ENCODE measurements at places on chromosomes 16 and 17. TPM values are rescaled to one million over a fixed set of nuclear protein-coding genes. Genes with fewer than 3 reads are reported as not detected.

SMIM36 gene
- not detected for polyA plus RNA-seq

CHAD gene
- polyA plus RNA-seq: 2.1 TPM

MYH2 gene
- polyA plus RNA-seq: 0.07 TPM

DHRS7C gene
- polyA plus RNA-seq: not detected

TERF2IP gene
- 78.8 TPM for polyA plus RNA-seq

SPATA20 gene
- 69.7 TPM for polyA plus RNA-seq

SLC22A31 gene
- polyA plus RNA-seq: 0.39 TPM

ZNF624 gene
- polyA plus RNA-seq: 10.2 TPM

DNA sequence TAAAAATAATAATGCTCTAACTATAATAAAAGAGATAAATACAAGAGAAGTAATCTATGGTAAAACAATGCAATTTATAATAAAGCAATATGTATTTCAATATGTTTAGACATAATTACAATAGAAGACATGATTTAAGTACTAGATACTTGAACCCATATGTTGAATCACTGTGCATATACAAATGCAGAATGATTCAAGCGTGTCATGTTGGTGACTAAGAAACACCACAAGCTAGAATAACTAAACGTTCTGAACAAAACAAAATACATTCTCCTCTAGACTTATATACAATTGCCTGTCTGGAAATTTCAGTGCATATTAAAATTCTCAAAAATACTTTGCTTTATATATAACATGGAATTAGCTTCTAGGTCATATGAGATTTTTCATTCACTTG lies 11.2 kb downstream of the TADA2A start:
- DNase-seq: no peak

GRCh38 chr17:61335105-61335844 lies 64.4 kb upstream of the TBX2 start:
- no peak for DNase-seq

- DNase-seq: no peak
These were observed 18.1 kb upstream of the BCO1 start for GRCh38 chr16:81220349-81220748.

DNA sequence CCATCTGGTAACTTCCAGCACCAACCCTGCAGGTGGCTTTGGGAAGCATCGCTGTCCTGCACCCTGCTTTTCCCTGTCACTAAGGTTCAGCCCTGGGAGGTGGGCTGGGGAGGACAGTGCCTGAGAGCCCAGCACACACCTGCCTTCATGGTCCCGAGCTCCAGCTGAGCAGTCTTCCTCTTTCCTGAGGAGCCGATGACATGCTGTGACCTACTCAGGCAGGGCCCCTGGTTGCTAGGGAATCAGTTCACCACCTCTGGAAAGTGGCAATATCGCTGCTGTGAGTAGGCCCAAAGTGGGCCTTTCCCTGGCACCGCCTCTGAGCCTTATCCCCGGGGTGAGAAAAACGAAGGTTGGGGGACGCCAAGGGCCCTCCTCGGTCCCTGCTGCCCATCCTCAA lies 17.9 kb downstream of the ST3GAL2 start:
- DNase-seq: no peak

DNA sequence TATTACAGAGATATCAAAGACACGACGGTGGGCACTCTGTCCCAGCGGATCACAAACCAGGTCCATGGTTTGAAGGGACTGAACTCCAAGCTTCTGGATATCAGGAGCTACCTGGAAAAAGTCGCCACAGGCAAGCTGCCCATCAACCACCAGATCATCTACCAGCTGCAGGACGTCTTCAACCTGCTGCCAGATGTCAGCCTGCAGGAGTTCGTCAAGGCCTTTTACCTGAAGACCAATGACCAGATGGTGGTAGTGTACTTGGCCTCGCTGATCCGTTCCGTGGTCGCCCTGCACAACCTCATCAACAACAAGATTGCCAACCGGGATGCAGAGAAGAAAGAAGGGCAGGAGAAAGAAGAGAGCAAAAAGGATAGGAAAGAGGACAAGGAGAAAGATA lies 8.7 kb downstream of the PSMD7 start:
- no peak for DNase-seq

DNA sequence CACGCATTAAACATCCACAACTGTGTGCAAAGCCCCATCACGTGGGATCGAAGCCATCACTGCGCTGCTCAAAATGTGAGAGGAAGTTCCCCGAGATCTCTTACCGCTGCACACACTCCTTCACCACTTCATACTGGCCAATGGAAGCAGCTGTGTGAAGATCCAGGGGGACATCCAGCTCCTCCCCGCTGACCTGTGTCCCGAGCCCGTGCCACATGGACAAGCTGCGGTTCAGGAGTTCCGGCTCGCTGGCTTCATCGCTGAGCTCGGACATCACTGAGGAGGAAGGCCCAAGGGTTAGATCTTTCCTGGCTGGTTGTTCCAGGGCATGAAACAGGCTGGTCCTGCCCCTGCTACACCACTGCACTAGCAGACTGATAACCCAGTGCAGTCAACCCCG lies 4.2 kb downstream of the ANKS3 start:
- DNase-seq: no peak

- no peak for DNase-seq
These were observed 9.3 kb downstream of the RIPOR1 start for GRCh38 chr16:67537636-67538591.

DNA sequence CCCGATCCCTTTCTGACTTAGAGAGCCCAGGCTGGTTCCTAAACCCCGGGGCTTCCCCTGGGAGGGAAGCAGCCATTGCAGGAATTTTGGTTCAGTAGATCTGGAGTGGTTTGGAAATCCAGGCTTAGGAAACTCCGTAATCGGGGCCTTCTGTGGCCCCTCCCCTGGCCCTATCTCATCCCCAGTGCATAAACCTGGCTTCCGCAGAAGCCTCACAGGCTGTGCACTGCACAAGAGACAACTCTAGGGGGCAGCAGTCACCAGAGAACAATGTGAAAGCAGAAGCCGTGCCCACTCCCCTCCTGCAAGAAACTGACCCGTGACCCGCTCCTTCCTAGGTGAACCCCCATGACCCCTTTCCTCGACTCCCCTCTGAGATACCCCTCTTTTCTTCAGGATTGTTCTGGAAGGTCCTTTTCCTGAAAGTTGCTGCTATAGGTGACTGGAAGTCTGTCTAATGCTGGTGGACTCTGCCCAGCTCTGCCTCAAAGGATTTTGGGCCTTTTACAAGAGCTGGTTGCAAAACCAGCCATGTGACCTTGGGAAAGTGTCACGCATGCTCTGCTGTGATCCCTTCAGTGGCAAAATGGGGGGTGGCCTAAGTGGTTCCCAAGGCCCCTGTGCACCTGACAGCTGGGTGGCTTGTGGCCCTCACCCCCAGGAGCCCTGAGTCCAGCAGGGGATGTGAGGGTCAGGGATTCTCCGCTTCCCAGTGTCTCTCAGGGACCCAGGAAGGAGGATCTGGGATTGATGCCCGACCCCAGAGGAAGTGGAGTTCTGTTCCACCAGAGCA lies 14.4 kb downstream of the GUCY2D start:
- no peak for DNase-seq

GRCh38 chr16:30619638-30620037 lies 9.4 kb upstream of the ZNF689 start:
- DNase-seq: no peak

GRCh38 chr16:85541181-85541580 lies 71.9 kb upstream of the GSE1 start:
- DNase-seq: no peak

- no peak for DNase-seq
These were observed 109.7 kb downstream of the KIF2B start for GRCh38 chr17:53932386-53932785.

- DNase-seq: no peak
These were observed at the start of gene NHLRC4 for GRCh38 chr16:566475-567372. Gene NHLRC4, plus strand, starts transcription at chr16:567005. Its CDS starts 1,043 bp downstream, at chr16:568048.

- no peak for DNase-seq
These were observed 13.9 kb downstream of the TOP3A start for GRCh38 chr17:18300725-18301480.

GRCh38 chr17:12568358-12569251 lies 97.1 kb upstream of the MYOCD start:
- no peak for DNase-seq

- no peak for DNase-seq
These were observed 644 bp upstream of the RHOT1 start for GRCh38 chr17:32141679-32142037.

GRCh38 chr16:24482681-24483202 lies 56.6 kb upstream of the RBBP6 start:
- DNase-seq: no peak

DNA sequence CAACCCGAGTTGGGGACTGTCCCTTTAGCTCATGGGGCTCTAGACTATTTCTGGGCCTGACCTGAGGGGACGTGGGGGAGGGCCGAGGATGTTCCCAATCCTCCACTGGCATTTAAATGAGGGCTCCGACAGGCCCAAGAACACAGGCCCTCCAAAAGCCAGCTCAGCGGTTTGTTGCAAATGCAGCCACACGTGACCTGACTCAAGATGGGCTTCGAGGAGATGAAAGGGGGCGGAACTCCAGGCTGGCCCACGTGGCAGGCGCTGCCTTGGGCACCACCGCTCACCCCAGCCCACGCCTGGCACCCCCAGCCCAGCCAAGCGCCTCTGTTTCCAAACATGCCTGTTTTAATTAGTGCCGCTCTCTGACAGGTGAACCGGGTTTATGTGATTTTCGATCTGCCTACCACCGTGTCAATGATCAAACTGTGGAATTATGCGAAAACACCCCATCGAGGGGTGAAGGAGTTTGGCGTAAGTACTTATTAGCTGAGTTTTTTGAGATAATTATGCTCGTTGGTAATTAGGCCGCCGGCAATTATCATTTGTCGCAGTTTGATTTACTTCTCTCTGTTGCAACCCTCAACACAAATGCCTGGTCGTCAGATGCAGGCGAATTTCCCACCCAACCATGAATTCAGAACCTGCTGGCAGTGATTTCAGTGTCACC lies 226.7 kb downstream of the KATNIP start:
- no peak for DNase-seq

DNA sequence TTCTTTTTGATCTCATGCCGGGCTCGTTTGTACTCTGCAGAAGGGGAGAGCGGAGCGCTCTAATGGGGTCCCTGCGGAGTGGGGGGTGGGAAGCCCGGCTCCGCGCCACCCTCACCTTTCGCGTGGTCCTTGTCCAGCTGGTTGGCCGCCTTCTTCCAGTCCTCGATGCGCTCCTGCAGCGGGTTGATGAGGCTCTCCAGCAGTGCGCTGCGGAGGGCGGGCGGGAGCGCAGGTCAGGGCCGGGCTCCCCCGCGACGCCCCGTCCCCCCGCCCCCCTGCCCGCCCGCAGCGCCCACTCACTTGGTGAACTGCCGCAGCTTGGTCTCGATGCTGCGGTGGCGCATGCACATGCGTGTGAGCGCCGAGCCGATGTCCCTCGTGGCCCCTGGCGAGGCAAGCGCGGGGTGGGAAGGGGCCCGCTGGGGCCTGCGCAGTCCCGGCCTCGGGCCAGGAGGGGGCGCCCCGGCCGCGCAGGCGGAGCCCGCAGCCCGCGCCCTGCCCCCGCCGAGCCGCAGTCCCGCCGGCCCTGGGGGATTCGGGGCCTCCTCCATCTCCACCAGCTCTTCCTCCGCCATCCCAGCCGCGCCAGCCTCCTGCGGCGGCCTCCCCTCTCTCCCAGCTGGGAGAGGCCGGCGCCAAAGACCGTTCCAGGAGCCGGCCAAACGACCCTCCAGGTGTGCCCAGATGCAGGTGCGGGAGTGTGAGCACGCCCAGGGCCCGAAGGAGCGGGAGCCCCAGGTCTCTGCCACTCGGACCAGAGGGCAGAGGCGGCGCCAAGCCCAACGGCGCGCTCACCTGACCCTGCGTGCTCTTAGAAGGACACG lies 6.0 kb downstream of the MTSS2 start:
- no peak for DNase-seq

DNA sequence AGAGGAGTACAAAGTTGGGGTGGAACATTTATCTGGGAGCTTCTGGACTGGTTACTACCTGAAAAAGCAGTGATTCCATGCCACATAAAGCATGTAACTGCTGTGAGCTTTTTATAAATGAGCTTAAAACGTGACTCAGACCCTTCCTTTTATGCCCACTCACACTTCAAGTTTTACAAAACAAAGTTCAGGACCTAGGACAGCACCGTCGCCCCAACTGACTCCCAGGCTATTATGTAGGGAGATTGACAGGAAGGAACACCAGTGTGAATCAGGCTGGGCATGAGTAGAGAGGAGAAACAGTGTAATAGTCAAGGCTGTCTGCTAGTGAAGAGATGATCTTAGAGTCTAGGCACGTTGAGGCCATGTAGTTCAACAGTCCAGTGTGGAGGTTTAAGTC lies 91.6 kb upstream of the DNAH9 start:
- peak; percentile 31 for DNase-seq

- DNase-seq: no peak
These were observed 28.9 kb upstream of the ULK2 start for GRCh38 chr17:19896679-19897078.

- DNase-seq: no peak
These were observed 2.6 kb downstream of the STH start for GRCh38 chr17:46001390-46002310.

- no peak for DNase-seq
These were observed 594 bp upstream of the SLC22A31 start for GRCh38 chr16:89200850-89201411.

DNA sequence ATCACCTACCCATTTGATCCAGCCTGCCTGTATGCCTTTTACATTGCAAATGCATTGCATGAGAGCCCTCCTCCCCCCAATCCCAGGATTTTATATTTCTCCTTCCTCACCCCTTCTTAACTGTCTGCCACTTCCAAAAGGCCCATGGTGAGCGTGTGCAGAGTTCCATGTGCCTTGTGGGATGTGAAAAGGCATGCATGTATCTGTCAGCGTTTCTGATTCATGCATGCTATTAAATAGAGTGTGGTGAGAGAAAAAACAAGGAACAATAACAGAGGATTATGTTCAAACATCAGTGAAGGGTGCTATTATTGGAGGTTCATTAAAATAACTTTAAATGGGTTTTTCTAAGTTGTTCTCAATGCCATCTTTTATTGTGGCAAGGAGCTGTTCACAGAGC lies 60.9 kb upstream of the CACNG3 start:
- DNase-seq: no peak

DNA sequence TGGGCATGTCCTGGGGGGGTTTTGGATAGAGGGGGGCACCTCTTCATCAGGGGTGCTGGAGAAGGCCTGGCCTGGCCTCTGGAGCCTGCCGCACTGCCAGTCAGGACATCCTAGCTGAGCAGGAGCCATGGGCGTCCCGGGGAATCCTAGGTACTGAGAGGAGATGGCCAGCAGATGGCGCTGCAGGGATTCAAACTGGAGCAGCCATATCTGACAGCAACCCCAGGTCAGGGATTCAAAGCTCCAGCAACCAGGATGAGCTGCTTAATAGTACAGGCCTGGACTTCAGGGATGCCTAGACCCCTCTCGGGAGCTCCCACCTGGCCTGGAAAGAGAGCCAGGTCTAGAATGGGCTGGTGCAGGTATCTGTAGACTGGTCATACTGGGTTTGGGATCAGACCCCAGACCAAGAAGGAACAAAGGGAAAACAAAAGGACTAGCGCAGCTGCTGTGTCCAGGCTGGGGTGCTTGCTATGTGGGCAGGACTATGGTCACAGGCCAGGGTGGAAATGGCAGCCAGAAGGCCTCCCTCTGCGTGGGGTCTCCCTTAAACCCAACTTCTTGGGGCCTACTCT lies 306.9 kb upstream of the RBFOX1 start:
- DNase-seq: peak; percentile 75

- no peak for DNase-seq
These were observed 26.9 kb downstream of the MPG start for GRCh38 chr16:104928-105327.

GRCh38 chr17:67421869-67422273 lies 44.8 kb downstream of the PITPNC1 start:
- no peak for DNase-seq

GRCh38 chr16:11715246-11715947 lies 27.3 kb downstream of the TXNDC11 start:
- DNase-seq: no peak

GRCh38 chr17:39636927-39637736 lies at the start of gene STARD3:
Gene STARD3, plus strand, starts transcription at chr17:39637144. Its CDS starts 16,388 bp downstream, at chr17:39653532.
- peak; percentile 69 for DNase-seq

All from renal cortex interstitium (tissue), 15 donors.